ENCODE measurements at places on chromosomes 12 and 14.
A peak's percentile ranks its signal among the peaks of the same experiment; 100 is the strongest.

DNA sequence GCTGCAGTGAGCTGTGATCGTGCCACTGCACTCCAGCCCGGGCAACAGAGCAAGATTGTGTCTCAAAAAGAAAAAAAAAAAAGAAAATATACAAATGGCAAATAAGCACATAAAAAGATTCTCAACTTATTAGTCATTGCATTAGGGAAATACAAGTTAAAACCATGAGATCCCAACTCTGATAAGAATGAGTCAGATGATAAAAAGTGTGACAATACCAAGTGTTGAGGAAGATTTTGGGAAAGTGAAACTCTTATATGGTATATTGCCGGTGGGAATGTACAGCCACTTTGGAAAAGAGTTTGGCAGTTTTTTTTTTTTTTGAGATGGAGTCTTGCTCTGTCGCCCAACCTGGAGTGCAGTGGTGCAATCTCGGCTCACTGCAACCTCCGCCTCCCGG is 7.6 kb upstream of the PRPF40B start:
- DNase-seq: no peak

GRCh38 chr14:61927520-61927919 is 165.3 kb downstream of the SNAPC1 start:
- no peak for DNase-seq

DNA sequence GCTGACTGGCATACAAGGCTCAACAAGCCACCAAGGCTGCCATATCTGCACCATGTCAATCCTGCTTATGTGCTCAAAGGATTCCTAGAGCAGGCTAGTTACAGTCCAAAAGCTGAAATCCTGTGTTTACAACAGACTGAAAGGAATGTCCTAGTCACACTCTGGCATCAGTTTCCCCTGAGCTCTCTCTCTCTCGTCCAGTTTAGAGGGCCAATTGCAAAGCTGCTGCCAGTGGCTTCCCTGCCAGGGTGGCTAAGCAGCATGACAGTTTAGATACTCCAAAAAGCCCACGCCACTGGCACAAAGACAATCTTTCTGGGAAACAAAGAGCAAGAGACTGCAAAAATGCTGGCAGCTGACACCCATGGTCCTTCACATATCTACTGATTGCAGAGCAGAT is 392.1 kb downstream of the RPS29 start:
- no peak for DNase-seq

GRCh38 chr12:108750526-108750925 is 19.2 kb upstream of the CORO1C start:
- DNase-seq: no peak

GRCh38 chr12:65529771-65530435 is 251.4 kb downstream of the MSRB3 start:
- no peak for DNase-seq

DNA sequence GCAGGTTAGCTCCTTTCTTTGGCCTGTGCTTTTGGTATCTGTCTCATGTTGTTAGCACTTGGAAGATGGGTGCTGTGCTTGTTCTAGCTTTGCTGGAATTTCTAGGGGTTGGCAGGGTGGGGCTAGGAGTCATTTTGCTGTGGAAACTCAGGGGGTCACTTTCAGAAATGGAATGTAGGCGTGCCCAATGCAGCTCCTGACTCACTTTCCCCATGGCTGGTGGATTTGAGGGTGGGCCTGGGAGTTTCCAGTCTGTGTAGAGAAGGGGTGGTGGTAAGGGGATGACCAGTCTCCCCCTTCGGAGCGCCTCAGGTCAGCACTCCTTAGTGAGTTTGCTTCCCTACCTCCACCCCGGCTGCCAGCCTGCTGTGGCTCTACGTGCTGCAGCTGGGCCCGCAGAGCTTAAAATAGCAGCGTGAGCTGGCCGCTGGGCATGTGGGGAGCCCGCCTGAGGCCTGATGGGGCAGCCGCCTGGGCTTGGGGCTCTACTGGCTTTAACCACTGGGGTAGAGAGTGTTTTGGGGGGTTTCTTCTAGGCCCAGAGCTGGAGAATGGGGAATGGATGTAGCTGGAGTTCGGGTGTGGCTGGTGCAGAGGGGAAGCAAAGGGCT is 108.2 kb downstream of the TSPAN9 start:
- DNase-seq: no peak

GRCh38 chr14:82855912-82856391 is 1322.3 kb upstream of the SEL1L start:
- no peak for DNase-seq

DNA sequence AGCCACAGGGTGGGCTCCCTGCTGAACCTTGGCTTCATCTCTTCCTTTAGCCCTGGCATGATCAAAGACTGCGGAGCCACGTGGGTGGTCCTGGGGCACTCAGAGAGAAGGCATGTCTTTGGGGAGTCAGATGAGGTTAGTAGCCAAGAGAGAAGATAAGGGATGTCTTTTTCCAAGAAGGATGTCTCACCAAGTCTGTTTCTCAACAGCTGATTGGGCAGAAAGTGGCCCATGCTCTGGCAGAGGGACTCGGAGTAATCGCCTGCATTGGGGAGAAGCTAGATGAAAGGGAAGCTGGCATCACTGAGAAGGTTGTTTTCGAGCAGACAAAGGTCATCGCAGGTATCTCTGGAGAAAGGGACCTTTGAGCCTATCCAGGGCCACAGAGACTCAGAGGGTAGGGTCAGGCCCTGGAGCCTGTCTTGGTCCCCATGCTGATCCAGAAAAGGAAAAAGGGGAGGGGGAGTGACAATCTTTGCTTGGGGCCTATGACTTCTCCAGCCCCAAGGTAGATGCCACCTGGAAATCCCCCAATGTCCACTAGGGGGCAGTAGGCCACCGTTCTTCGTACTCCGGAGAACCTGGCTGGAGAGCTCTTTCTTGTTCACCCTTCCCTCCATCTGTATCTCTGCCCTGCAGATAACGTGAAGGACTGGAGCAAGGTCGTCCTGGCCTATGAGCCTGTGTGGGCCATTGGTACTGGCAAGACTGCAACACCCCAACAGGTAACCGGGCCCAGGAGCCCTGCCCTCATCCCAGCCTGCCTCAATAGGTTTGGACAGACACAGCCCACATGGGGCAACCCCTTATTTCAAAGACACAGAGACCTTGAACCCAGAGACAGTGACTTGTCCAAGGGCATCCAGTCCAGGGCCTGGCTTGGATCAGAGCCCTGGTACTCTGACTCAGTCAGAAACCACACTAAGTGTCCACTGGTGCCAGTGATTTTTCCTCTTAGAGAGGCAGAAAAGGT is 2.0 kb downstream of the TPI1 start:
- DNase-seq: peak; percentile 80

GRCh38 chr12:47995981-47996401 is 8.3 kb downstream of the COL2A1 start:
- DNase-seq: no peak

GRCh38 chr12:4293299-4293965 is 19.9 kb downstream of the CCND2 start:
- no peak for DNase-seq

GRCh38 chr12:32446316-32447119 is 47.2 kb downstream of the FGD4 start:
- DNase-seq: no peak

DNA sequence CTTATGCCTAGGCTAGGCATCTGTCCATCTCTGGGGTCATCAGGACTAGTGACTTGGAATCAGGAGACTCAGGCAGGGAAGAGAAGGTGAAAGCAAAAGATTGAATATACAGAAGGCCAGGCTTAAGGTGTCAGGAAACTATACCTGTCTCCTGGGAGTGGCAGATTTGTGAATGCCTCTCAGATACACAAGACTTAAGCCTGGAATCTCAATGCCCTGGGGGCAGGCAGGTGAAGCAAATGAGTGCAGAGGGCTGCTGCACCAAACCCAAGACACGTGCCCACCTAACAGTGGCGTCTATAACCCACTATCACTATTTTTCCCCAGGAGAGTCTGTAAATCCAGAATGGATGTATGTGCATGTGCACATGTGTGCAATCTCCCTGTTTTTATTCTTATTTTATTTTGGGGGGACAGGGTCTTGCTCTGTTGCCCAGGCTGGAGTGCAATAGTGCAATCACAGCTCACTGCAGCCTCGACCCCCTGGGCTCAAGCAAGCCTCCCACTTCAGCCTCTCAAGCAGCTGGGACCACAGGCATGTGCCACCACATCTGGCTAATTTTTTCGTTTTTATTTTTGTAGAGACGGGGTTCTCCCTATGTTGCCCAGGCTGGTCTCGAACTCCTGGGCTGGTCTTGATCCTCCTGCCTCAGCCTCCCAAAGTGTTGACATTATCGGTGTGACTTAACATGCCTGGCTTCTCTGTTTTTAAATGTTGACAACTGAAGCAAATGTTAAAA is 31.9 kb upstream of the FOS start:
- no peak for DNase-seq

DNA sequence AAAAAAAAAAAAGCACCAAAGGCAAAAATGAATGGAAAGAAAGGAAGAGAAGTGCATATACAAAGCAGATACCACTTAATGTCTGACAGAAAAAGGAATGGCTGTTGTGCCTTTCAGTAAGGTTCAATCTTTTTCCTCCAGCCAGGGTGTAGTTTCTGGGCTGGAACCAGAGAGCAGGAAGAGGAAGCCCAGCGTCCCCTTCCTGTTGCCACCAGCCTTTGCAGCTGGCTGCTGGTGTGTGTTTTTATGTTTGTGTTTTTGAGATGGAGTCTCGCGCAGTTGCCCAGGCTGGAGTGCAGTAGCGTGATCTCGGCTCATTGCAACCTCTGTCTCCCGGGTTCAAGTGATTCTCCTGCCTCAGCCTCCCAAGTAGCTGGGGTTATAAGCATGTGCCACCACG is 64.6 kb upstream of the LTA4H start:
- no peak for DNase-seq

DNA sequence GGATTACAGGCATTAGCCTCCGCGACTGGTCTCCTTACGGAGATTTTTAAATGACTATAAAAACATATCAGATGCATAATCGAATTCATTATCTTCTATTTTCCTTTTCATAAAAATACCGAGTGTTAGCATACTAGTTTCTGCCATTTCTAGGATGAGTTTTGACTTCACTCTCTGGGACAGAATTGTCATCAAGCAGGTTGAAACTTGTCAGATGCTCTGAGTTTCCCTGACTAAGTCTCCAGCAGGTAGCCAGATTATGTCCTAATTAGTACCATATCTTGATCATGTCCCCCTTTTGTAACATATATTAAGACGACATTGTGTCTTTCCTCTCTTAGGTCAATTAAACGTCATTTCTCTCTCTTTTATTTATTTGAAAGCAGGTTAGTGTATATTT is 103.5 kb upstream of the RASSF8 start:
- DNase-seq: no peak

DNA sequence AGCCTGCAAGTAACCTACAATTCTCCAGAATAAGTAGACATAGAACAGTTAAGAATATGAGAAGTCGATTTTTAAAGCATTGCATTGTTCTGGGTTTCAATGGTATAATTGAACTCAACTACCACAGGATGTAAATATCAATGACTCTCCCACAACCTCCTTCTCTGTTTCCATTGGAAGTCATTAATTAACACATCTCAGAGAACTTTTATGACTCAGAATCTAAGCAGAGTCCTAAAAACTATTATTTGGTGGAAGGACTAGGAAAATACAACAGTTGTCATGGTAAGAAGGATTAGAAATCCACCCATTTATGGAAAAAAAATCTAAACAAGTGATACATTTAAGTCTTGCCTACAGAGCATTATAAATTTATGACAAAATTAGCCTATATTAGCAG is 21.1 kb upstream of the CPNE8 start:
- DNase-seq: no peak

- peak; percentile 73 for DNase-seq
These were observed at the start of gene ARID4A for GRCh38 chr14:58298477-58299400. ARID4A (plus strand) TSS chr14:58298555; CDS start chr14:58299855, 1,300 bp downstream.

- peak; percentile 48 for DNase-seq
These were observed 19.0 kb upstream of the RNASE12 start for GRCh38 chr14:20610002-20610765.

DNA sequence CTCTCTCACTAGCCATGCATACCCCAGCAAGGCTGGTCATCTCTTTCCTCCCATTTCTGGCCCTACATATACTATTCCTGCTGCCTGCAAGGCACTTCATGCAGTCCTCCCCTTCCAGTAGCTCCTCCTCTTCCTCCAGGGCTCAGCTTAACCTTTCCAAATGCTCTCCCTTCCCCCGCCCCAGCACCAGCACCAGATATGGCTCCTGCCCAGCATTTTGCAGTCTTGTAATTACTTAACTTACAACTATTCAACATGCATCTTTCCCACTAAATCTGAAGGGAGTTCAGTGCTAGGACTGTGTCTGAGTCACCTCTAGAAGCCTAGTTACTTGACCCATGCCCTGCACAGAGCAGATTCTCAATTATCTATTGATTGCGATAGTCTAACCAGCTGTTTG is 1.8 kb upstream of the FBXO21 start:
- DNase-seq: no peak

- no peak for DNase-seq
These were observed 64.0 kb upstream of the SLC24A4 start for GRCh38 chr14:92258934-92259333.

GRCh38 chr12:124767066-124767821 is 96.4 kb downstream of the SCARB1 start:
- DNase-seq: peak; percentile 81

DNA sequence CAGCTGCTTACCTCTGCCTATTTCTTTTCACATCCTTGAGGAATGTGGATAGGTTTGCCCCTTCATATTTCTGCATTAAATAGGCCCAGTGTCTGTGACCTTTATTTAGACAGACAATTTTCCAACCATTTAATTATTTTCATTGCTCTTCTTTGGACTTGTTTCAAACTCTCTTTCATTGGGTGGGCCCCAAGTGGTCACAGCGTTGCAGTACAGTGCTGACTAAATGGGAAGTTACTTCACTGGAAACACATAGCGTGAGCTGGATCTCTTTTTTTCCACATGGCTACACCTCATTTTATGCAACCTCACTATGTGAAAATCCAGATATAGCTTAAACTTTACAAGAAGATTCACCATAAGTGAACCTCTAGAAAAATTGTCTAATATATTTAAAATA is 438.9 kb downstream of the ADAMTS20 start:
- no peak for DNase-seq

GRCh38 chr12:50103767-50104321 is at the start of gene GPD1:
GPD1 (plus strand) TSS chr12:50104008; CDS start chr12:50104051, 43 bp downstream.
- no peak for DNase-seq

DNA sequence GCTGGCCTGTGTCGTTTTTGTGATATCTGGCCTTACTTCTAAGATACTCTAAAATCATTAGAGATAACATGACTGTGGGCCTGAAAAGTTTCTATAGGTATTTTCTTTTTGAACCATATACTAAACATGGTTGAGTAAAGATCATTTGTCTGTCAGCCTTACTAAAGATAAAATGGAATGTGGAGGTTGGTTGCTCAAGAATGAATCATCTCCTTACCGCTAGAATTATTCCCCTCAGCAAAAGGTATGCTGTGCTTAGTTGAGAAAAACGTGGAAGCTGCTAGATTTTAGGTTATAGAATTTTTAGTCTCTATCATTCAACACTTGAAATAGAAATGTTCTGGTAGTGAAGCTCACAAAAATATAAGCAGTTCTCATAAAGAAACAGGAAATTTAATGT is 407.3 kb downstream of the AEBP2 start:
- no peak for DNase-seq

DNA sequence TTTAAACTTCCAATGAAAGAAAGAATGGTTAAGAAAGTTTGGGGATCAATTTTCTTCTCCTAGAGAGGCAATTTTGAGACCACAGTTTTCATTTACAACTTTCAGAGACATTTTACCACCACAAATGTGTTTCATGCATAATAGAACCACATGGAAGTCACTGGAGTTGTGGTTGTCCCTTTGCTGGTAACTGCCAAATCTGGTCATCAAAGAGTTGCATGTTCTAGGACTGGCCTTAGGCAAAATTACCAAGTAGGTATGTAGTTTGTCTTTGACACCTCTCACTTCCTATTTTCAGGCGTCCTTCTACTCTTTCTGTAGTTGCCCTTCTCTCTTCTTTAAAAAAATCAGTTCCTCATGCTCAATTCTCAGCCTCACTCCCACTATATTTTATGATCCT is 54.3 kb upstream of the TMX1 start:
- DNase-seq: no peak

All from activated gamma-delta T cell treated with anti-CD3 and anti-CD28 coated beads, Interleukin-2, amount 50 U/mL, for 16 hours (primary cell).